ENCODE measurements at places on chromosomes 16 and 17.

- DNase-seq, result no peak
These were observed 4.4 kb upstream of the PIK3R5 start for GRCh38 chr17:8969901-8970300.

DNA sequence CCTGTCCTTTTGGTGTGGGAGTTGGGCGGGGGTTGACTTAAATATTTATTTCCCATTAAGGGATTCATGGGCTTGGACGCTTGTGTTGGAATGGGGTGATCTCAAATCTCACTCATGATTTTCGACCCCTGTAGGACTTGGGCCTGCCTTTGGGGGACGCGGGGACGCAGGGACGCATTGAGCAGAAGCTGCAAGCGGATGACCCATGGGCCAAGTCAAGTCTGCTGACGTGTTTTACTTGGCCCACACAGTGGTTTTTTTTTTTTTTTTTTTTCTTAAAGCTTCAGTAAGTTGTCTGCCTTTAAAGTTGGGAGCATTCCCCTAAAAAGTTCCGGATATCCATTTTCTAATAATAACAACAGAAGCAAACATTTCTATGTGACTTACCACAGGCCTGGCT is 28.9 kb downstream of the CMIP start:
- no peak for DNase-seq

GRCh38 chr17:61454381-61455323 is 2.4 kb downstream of the TBX4 start:
- no peak for DNase-seq

- no peak for DNase-seq
These were observed 102.5 kb upstream of the CDH5 start for GRCh38 chr16:66263973-66264310.

GRCh38 chr17:67922503-67922902 is 73.8 kb downstream of the C17orf58 start:
- DNase-seq, result no peak

DNA sequence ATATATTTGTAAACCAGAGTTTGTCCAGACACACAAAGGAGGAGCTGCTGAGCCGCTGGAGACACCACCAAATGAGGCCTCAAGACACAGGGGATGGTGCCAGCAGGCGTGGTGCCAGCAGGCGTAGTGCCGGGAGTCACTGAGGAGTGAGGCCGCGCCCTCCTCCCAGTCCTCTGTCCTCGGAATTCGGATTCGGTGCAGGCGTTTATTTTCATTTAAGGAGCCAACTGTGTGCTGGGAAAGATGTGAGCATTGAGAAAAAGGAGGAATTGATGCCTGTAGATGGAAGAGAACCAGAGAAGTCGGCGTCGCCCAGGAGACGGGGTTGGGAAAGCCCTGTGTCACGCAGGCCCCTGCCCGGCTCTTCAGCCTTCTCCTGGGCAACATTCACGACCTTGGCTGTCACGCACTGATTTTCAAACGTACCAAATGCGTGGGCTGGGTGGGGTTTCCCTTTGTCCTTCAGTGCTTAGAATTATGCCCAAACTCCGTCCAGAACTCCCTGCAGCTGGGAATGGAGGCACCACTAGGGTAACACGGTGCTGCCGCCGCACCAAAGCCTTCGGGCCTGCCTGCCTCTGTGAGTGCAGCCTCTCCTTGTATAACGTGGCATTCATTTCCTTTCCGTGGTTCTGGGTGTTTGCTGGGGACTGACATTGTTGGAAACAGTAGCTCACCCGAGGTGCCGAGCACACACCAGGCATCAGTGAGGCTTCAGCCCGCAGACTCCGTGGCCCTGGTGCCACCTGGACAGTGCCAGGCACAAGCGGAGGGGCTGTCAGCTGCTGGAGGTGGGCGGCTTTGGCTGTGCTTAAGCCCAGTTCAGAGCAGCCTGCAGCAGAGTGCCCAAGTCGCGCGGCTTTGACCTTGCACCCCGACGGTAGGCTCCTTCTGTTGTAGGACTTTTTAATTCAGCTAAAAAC is 49.0 kb upstream of the CHMP6 start:
- no peak for DNase-seq

DNA sequence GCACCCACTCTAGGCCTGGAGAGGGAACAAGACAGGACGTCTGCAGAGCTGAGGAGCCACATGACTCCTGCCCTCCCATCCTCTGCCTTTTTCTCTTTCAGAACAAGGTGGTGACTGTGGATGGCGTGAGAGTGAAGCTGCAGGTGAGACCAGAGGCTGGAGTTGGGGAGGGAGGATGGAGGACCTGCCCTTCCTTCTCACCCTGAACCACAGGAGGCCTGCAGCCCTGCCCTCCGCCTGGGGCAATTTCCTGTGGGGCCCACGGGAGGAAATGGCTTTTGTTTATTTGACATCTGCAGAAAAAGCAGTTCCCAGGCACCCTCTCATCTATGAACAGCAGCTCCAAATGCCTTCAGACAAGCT is 5.1 kb downstream of the RAB37 start:
- DNase-seq, result no peak

- no peak for DNase-seq
These were observed 30.5 kb downstream of the BAIAP2 start for GRCh38 chr17:81065500-81065899.

DNA sequence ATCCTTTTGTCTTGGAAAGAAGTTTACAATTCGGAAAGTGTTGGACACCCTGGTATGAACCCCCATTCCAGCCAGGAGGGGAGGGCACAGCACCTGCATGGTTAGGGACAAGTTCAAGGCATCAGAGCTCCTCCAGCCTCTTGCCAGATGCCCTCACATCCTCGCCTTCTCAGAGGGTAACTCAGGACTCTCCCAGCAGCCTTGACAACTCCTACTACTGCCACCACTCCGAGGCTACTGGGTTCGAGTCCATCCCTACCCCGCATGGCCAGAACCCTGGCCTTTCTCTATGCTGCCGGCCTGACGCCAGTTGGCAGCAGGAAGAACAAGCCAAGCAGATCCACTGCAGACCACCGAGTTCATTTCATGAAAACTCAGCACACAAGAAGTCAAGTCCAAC is 34.1 kb downstream of the AXIN2 start:
- DNase-seq, result no peak

DNA sequence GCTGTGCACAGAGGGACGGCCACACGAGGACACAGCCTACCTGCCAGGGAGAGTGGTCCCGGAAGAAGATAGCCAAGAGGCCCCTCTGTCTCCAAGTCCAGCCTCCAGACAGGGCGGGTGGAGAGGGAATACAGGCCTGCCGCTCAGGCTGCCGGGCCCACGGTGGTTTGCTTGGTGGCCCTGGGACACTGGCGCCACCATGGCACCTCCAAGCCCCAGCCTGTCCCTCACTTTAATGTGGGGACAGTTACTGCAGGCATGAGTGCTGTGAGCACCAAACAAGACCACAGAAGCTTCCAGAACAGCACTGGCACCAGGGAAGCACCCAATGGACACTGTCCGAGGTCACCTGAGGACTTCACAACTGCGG is 22.0 kb upstream of the CHMP6 start:
- DNase-seq, result no peak

GRCh38 chr17:8949061-8949661 is 16.3 kb downstream of the PIK3R5 start:
- DNase-seq, result no peak

DNA sequence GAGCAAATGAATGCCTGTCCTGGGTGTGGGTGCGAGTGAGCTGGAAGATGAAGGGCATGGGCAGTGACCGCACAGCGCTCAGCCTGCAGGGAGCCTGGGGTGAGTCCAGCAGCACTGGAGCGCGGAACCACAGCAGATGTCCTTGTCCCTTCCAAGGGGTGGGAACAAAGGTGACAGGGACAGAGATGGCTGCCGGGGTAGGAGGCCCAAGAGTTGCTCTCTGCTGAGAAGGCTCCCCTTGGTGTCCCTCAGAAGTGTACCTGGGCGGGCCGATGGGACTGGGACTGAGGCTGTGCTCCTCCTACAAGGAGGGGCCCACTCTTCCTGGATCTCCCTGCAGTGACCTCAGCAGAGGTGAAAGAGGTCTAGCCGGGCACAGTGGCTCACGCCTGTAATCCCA is 7.6 kb upstream of the PGAP6 start:
- DNase-seq, result no peak

DNA sequence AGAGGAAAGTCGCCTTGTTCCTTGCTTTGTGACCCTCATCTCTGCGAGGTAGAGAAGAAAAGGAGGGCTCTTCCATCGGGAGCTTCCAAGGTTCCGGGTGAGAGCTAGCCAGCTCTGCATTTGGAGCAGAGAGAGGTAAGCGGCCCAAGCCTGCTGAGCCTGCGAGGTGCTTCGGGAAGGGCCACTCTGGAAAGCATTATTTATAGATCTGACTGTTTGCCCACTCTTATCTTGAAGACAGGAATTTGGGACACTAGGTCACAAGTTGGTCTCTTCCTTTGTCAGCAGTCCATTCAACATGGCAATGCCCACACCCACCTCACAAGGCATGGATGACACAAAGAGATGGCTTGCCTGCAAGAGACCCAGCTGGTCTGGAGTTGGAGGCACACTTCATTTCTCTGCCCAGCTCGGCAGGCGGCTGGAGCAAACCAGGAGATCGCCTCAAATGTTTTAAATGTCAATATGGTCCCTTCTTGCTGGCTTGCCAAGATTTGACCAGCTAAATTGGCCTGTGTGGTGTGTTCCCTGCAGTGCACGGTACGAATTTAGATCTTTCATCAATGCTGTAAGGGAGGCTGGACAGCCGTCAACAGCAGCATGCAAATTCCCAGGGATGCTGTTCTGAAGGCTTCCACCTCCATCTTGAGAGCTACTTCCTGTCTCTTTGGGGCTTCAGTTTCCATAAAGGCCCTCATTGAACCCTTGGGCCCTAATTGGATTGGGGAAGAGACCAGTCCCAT is 19.5 kb downstream of the CBX4 start:
- no peak for DNase-seq

- no peak for DNase-seq
These were observed 540 bp upstream of the CD300LF start for GRCh38 chr17:74713171-74713755.

DNA sequence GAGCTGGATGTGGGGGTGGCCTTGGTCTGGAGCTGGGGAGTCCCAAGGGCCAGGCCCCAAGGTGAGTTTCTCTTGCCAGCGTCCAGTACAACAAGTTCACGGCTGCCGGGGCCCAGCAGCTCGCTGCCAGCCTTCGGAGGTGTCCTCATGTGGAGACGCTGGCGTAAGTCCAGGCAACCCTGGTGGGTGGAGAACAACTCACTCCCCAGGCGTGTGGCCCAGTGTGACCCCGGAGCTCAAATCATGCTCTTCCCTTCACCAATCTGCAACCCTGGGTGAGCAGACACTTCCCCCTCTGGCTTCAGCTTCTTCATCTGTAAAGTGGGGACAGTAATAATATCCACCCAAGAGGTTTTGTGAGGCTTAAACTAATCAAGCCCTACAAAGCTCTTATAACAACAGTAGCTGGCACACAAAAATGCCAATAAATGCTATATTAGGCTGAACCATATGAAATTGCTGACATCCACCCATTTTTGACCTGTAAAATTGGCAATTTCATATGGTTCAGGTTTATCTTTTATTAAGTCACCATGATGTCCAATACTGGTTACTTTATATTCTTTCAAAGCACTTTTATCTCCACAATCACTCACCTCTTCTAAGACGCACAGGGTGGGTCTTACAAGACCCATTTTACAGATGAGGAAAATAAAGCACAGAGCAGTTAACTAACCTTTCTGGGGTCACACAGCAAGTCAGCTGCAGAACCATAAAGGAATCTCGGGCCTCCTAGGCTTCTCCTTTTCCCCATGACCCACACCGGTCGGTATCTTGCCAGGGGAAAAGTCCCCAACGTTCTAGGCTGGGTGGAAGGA is 19.7 kb downstream of the DEXI start:
- no peak for DNase-seq

GRCh38 chr16:68737730-68738629 is 888 bp downstream of the CDH1 start:
- no peak for DNase-seq

- no peak for DNase-seq
These were observed 16.8 kb downstream of the TMEM100 start for GRCh38 chr17:55705847-55706246.

- DNase-seq, result no peak
These were observed 318.9 kb downstream of the MAP2K6 start for GRCh38 chr17:69733171-69734012.

DNA sequence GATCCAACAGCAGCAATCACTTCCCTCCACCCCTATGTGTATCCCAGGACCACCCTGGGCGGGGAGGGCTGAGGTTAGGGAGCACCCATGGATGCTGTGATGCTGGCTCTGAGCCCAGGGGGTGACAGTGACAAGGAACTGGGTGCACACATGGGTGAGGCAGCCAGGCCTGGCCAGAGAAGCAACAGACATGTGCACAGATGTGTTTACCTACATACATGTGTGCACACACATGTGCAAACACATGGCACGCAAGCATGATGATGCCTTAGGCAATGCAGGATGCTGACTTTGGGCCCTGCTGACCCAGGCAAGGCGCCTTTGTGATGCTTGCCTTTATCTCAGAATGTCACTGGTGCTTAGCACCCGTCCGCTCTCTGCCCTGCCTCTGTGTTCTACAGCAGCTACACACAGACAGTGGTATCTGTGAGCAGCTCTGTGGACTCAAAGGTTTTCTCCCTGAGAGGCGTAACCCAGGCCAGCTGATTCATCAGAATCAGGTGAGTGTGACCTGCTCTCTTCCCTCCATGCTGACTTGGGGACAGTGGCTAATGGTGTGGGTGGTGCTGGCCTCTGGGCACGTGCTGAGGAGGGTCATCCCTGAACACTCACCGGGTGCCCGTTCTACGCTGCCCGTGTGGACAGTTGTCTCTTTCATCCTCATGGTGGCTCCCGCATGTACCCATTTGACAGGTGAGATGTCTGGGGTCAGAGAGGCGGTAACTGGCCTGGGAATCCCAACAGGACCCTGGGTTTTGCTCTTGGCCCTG is 38.5 kb upstream of the KSR1 start:
- DNase-seq, result no peak

DNA sequence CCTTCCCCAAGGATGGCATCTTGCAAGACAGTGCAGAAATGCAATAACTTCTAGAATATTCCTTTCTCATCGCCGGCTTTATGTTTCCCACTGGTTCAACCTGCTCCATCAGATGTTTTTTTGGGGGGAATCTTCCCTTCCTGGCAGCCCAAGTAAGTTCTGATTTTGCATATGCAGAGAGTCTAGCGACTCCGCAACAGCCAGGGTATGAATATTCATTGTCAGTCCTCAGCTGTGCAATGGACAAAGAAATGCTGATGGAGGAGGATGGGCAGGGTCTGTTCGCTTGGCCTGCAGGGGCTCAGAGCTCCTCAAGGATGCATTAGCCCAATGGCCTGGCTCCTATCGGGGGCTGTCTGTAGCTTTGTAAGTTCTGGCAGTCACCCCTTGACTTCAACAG is 358.8 kb upstream of the CCL2 start:
- DNase-seq, result no peak

DNA sequence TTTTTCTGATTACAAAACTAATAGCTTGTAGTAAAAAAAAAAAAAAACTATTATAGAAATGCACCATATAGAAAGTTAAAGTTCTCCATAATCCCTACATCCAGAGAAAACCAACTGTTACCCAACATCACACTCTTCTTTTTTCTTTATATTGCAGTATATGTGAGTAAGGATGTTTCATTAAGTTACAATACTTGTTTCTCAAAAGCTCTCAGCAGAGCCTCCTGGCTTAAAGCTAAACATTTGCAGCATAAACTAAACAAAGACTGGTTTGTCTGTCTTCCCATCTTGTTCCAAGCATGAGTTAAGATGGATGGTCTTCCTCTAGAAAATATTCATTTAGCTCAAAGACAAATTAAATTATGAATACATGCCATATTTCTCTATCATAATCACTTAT is 25.2 kb downstream of the GRB2 start:
- no peak for DNase-seq

Data from stimulated activated CD8-positive, alpha-beta memory T cell treated with anti-CD3 and anti-CD28 coated beads, Interleukin-4, amount 100 ng/mL, for 4 hours (primary cell).